Kidney tubule cell (primary cell): ENCODE measurements at places on chromosomes 1 and 21.
A peak's percentile ranks its signal among the peaks of the same experiment; 100 is the strongest.

DNA sequence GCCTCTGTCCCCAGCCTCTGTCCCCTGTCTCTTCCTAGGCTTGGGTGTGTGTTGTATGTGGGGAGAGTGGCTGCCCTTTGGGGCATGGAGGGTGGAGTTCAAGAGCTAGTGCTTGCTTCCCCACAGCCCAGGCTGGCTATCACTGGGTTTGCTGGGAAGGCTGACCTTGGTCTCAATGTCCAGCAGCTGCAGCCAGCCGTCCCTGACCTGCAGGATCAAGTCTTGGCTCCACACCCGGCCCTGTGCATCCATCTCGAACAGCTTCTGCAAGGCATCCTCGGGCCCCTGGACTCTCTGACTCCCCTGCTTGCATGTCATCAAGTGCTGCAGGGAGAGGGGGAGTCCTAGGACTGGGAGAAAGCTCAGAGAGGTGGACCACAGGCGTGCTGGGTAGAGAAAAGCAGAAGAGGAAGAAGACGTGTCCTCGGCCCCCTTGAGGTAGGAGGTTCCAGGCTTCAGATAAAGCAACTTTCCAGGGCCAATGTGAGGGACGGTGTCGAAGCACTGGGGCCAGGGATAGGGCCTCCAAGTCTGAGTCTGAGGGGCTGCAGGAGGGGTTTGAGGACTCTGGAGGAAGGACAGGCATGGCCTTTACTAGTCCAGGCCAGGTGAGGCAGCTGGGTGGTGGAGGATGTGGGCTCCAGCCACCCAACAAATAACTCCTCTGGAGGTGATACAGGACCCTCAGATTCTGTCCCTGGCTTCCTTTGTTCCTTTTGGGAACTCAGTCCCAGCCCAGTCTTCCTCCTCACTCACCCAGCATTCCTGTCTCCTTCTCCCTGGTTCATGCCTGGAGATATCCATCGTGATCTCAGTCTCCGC lies 4.0 kb downstream of the EPS8L3 start:
- DNase-seq = no peak

DNA sequence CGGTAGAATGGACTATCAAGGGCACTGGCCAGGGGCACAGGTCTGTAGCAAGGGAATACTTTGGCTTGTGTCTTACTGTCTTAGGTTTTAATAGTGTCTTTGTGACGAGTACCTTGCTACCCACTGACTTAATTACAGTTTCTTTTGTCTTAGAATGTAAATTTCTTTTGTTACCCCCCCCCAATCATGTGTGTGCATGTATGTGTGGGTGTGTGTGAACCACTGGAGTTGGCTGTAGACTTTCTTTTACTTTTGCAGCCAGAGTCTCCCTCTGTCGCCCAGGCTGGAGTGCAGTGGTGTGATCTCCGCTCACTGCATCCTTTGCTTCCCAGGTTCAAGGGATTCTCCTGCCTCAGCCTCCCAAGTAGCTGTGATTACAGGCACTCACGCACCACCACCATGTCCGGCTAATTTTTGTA lies 61.8 kb upstream of the CLDN14 start:
- no peak for DNase-seq

DNA sequence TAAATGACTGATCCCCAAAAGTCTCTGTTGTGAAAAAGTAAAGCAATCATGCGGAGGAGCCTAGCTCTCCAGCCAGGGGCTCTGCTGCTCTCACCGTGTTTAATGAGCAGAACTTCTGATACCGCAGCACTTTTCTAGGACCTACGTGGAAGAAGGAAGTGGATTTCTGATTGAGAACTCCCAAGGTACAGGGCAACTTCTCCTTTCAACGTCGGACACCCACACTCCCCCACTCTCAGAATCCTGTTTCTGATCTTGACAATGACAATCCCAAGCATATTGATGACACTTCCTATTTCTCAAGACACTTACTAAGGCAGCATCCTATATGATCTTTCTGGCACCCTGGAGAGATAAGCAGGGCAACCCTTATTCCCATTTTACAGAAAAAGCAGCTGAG lies 78.4 kb downstream of the PROX1 start:
- DNase-seq = no peak

- DNase-seq = no peak
Measured at GRCh38 chr1:94269921-94270320, 32.5 kb upstream of the ARHGAP29 start.

GRCh38 chr1:175178056-175178455 lies 14.5 kb downstream of the KIAA0040 start:
- peak; percentile 30 for DNase-seq

DNA sequence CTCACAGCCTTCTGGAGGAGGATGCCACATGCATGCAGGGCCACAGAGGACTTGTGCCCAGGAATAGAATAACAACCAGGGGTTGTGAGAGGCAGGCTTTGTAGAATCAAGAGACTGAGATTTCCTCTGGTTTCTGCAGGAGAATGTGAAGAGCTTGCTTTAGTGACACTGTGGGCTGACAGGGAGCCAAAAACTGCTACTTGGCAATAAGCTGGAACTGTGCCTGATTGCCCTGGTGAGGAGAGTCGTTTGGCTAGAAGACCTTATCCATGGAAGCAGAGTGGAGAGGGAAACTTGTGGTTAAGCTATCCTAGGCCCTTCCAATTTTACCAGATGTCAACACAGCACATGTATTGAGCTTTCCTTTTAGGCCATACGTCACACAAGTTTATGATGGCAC lies 902.1 kb downstream of the MRPL39 start:
- no peak for DNase-seq
